ENCODE measurements at places on chromosomes 3 and 15.

DNA sequence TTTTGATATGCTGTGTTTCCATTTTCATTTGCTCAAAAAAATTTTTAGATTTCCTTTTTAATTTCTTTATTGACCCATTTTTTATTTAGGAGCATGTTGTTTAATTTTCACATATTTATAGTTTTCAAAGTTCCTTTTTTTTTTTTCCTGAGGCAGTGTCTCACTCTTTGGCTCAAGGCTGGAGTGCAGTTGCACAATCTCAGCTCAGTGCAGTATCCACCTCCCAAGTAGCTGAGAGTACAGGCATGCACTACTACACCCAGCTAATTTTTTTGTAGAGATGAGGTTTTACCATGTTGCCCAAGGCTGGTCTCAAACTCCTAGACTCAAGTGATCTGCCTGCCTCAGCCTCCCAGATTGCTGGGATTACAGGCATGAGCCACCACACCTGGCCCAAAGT, 36.2 kb downstream of the PFN2 start:
- no peak for DNase-seq

GRCh38 chr3:14853271-14853951, 34.6 kb downstream of the FGD5 start:
- DNase-seq = no peak

DNA sequence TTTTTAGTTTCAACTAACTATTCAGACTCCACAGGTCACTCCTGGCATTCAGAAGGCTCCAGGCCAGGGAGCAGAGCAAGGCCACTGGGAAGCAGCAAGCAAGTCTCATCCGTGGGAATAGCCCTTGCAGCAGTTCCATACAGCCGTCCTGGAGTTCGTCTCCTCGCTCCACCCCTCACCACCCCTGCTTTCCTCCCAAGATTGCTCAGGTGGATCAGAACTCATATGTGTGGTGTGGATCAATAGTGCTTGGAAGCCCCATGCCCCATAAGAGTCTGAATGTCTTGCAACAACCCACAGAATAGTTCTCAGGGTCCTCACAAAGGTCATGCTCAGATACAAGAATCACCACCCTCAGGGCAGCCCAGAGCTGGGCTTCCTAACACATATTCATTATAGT, 44.5 kb downstream of the SUSD5 start:
- DNase-seq = no peak

GRCh38 chr15:100275641-100276040, 66.1 kb downstream of the ADAMTS17 start:
- no peak for DNase-seq

GRCh38 chr3:73280746-73281145, 219.3 kb downstream of the EBLN2 start:
- no peak for DNase-seq

DNA sequence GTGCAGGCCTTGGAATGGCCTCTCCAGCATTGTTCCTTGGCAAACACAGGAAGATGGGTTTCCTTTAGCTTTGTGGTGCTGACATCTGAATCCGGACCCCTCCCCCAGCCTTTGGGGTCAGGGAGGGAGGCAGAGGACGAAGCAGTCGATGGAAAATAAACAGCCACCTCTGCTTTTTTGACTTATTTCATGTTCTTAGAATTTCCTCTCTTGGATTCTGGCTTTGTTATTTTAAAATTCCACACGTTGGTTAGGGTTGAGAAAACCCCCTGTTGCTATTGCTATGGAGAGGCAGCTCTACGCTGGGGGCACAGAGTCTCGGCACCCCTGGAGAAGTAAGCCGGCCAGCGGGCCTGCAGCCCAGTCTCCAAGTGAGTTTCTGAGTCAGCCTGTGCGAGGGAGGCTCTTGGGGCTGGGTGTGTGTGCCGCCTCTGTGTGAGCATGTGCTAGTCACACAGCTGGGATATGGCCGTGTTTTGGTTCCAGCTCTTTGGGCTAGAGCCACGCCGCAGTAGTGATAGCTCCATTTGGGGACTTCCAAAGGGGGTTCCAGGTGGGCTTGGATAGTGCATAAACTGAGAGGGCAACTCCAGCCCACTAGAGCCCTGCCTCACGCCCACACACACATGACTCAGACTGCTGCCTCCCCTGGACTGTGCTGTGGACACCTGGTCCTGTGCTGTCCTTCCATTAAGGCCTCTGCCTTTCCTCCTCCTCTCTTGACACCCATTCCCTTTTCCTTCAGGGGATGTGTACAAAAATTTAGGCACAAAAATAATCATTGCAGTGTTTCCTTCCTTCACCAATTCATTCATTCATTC, 58.8 kb downstream of the AMOTL2 start:
- DNase-seq = no peak

DNA sequence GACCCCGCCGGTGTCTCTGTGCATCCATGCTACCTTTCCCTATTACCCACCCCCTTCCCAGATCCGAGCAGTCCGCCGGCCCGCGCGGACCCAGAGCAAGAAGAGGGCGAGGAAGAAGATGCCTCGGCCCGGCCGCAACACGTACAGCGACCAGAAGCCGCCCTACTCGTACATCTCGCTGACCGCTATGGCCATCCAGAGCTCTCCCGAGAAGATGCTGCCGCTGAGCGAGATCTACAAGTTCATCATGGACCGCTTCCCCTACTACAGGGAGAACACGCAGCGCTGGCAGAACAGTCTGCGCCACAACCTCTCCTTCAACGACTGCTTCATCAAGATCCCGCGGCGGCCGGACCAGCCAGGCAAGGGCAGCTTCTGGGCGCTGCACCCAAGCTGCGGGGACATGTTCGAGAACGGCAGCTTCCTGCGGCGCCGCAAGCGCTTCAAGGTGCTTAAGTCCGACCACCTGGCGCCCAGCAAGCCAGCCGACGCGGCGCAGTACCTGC, 788 bp downstream of the FOXB1 start:
- no peak for DNase-seq

DNA sequence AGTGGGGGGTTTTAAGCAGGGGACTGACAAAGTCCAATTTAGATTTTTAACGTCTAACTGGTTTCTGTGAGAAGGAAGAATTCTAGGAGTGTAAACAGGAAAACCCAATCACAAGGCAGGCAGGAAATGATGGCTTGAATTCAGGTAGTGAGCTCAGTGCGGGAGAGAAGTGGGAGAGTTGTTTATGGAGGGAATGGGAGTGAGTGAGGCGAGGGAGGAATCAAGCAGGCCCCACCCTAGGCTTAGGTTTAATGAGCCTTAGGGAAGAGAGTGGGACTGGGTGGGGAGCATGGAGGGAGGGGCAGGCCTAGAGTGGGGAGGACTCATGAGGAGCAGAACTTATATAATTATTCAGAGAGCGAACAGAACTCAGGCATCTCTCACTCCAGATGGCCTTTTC, 17.9 kb downstream of the VIPR1 start:
- no peak for DNase-seq

DNA sequence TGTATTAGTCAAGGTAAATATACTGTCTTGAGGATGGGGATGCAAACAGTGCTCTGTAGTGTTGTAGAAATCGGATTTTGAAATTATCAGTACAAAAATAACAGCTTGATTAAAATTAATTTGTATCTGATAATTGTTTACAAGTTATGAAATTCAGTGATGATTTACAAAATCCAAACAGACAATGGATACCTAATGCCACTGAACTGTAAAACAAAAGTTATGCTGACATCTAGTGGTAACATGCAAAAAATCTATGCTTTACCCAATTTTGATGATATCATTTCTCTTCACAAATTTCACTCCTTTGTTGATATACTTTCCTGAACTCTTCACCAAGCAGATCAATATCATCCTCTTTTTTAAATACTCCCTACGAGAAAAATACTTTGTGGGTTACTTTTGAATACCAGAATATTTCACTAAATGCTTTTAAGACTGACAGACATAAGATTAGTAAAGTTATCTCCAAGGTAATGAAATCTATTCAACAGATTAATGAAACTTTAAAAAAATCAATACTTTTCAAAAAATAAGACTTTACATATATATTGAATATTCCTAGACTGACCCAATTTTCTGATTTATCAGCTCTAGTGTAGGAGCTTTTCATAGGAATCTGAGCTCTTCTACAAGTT, 36.0 kb downstream of the MNS1 start:
- DNase-seq = no peak

DNA sequence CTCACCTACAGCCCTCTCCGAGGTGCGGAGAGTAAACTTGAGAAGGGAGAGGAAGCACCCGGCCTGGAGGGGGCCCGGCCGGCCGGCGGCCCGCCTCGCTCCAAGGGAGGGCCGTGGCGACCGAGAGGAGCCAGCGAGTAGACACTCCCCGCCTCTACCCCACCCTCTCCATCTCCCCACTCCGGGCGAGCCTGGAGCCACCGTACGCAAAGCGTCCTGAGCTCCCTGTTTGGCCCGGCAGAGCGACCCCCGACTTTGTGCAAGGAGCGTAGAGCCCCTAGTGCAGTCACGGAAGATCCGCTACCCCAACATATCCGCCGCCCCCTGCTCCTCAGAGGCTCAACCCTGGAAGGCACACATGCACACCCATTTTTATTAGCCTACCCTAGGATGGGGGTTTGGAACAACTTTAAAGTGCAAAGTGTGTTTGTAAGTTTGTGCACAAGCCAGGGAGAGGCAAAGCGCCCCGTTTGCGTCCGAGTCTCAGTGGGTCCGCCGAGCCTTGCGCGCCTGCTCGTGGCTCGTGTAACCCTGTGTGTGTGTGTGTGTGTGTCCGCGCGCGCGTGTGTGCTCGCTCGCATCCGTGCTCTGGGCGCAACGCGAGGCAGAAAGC, 508 bp upstream of the SMAD6 start:
- no peak for DNase-seq

- no peak for DNase-seq
These were observed 25.0 kb downstream of the CRYGS start for GRCh38 chr3:186519021-186519658.

DNA sequence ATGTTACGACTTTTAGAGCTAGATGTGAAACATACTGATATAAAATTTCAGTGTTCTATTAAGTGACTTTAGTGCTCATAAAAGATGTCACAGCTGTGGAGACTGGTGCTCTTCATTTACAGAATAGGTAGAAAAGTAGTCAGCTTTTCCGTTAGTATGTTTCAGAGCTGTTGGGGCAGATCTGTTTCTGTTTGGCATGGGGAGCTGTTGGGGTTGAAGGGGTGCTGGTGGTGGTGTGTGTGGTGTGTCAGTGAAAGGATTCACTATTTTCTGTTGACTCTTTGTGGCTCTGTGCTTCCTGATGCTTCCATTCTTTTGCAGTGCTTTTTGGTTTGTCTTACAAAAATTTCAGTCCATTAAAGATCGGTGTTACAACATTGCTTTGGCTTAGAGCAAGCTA, 3.2 kb downstream of the UBE2E2 start:
- no peak for DNase-seq

- no peak for DNase-seq
These were observed 5.4 kb upstream of the THSD4 start for GRCh38 chr15:71109905-71110304.

DNA sequence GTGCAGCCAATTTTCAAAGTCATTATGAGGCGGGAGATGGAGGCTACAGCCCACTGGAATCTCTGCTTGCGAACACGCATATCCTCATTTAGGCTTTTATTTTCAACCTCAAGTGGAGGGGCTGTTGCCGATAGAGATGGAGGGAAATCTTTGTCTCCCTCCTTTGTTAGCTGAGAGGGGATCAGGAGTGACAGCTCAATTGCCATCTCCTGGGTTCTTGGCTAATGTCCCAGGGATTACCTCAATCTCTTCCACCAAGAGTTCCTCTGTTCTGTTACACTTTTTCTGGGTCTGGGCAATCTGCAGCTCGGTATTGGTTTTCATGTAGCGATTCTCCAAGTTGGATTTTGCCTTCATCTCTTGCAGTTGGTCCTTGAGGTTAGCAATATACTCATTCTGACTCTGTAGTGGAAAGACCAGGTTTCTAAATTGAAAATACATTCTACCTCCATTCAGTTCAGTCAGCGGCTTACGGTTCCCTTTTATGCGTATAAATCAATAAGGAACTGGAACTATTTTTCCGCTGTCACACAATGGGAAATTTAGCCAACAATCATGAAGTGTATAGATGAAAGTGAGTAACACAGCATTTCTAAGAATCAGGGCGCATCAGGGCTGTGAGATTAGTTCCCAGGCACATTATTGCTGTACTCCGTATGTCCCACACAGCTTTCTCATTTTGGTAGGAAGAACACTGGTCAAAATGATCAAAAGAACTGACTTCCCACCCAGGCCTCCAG, 36.2 kb upstream of the RPL35A start:
- no peak for DNase-seq

GRCh38 chr3:177491296-177492032, 294.2 kb upstream of the TBL1XR1 start:
- DNase-seq = no peak

DNA sequence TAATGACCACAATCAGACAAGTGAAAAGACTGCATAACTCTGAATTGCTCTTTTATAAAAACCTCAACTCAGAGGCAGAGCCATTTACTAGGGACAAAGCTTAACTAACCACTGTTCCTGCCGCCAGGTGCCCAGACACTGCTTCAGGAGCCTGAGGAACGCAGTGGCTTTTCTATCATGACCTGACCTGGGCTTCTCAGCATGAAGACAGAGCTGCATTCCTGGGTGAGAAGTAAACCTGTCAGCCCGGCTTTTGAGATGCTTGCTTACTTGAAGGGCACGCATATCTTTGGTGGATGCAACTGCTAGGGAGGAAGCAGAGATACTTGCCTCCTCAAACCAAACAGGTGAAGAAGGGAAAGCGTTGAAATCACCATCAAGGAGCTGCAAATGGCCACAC, 7.9 kb downstream of the LRRC31 start:
- no peak for DNase-seq

- DNase-seq = no peak
These were observed 1055.7 kb downstream of the NAALADL2 start for GRCh38 chr3:175914785-175915184.

GRCh38 chr3:37372669-37373068, 198.3 kb upstream of the LRRFIP2 start:
- DNase-seq = no peak

DNA sequence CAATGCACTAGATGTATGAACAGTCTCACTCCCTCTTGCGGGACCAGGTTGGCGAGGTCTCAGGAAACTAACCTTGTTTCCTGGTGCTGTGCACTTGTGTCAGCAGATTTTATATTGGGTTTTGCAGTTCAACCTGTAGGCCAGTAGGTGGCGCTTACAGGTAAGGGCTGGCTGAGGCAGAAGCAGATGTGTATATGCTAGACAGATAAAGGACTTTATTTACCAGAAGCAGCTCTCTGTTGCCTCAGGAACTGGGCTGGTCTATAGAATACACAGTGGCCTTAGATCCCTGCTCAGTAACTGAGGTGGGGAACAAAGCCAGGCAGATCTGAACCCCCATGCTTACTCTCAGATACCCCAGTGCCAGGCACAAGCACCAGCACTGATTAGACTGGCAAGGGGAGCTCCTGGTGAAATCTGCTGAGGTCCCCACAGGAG, 296.8 kb downstream of the DOCK3 start:
- DNase-seq = no peak
